ENCODE measurements at places on chromosomes 16 and 17. TPM values are rescaled to one million over a fixed set of nuclear protein-coding genes. Genes with fewer than 3 reads are reported as not detected.

The CCL16 gene
- not detected for total RNA-seq

The TLCD1 gene
- 46.7 TPM for total RNA-seq

The NPIPA2 gene
- 1.3 TPM for total RNA-seq

The SMPD3 gene
- 0.09 TPM for total RNA-seq

The CDRT15L2 gene
- not detected for total RNA-seq

The PPP1R1B gene
- total RNA-seq, result not detected

The GP1BA gene
- not detected for total RNA-seq

The HOXB4 gene
- total RNA-seq, result 0.16 TPM

The P2RX1 gene
- not detected for total RNA-seq

The DNAH3 gene
- total RNA-seq, result 0.14 TPM

The TMEM100 gene
- not detected for total RNA-seq

All from A549 treated with CpdA at 1 μM for 4 hours (cell line).